MG63 (cell line): ENCODE measurements at places on chromosomes 2 and 18. TPM values are rescaled to one million over a fixed set of nuclear protein-coding genes. Genes with fewer than 3 reads are reported as not detected.

- DNase-seq: no peak
Observed at GRCh38 chr18:68532328-68532885, 182.5 kb downstream of the TMX3 start.

Gene KCNG3
- 0.91 TPM in 1 of 2 replicates, not detected in the other for total RNA-seq

Gene TMEM17
- total RNA-seq: 2.0 and 2.6 TPM in 2 replicates

DNA sequence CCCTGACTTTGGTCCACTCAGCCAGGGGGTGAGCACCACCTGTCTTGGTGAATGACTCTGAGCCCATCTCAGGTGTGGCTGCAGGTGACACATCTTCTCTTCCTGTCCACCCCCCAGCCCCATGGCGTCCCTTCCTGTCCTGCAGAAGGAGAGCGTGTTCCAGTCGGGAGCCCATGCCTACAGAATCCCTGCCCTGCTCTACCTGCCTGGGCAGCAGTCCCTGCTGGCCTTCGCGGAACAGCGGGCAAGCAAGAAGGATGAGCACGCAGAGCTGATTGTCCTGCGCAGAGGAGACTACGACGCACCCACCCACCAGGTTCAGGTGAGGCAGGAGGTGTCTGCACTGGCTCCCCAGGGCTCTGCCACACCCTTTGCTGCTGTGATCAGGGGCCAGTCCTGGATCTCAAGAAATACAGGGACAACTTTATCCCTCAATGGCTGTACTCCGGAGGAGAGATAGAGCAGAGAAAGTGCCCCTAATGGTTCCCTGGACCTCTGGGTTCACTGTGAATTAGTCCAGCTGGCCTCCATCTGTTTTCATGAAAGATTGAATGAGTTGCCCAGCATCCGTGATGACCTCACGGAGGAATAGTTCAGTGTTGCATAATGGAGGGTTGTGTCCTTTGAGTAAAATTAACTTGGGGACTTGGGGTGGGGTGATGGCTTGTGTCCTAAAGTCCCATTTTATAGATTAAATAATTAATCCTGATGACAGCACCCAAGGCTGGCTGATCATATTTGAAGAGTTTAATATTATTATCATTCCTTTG lies at the start of gene NEU2:
NEU2 (plus strand) TSS at position 122 of the 770 bp plus-strand sequence; CDS start at position 122, 0 bp downstream.
- DNase-seq: no peak

- no peak for DNase-seq
Observed at GRCh38 chr18:8893628-8894231, 188.4 kb downstream of the MTCL1 start.

GRCh38 chr2:21268878-21269224 lies 145.1 kb downstream of the TDRD15 start:
- no peak for DNase-seq

Gene SPC25
- total RNA-seq: 28.1 and 32.4 TPM in 2 replicates

Gene ZBTB14
- total RNA-seq: 6.1 and 9.5 TPM in 2 replicates

DNA sequence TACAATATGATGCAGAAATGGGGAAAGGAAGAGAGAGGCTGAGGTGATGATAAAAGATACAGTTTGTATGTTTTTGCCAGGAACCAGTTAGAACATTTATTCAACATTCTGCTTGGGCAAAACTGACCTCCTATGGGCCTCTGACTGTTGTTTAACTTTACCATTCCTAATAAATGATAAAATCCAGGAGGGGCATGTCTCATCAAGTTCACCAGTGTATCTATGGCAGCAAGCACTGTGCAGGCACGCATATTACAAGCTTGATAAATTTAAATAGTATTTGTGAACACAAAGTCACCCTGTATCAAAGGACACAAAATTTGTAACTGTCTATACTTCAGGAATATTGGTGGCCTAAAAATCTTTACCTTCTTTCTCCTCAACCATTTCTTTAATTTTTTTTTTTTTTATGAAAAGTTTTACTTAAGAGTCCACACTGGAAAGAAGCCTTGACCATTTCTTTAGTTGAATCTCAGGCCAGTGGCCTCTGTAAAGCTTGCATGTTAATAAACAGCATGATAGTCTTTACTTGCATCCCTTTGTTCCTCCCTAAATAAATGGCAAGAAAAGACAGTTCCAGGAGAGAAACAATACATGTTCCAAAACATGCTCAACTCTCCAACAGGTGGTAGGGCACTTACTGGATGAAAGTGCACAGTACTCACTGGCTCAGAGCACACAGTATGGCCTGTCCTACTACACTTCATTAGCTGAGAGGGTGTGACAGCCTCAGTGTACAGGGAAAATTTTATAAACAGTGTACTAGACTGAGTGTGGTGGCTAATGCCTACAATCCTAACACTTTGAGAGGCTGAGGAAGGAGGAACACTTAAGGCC lies 52.3 kb downstream of the SOS1 start:
- no peak for DNase-seq

- DNase-seq: no peak
Observed at GRCh38 chr2:145751155-145751554, 1231.2 kb upstream of the ZEB2 start.

- DNase-seq: no peak
Observed at GRCh38 chr2:195477248-195477995, 179.6 kb upstream of the SLC39A10 start.

Gene CHRND
- not detected in 2 replicates for total RNA-seq

Gene ADCYAP1
- total RNA-seq: 2.8 and 5.7 TPM in 2 replicates

Gene FAP
- 0.52 and 1.2 TPM in 2 replicates for total RNA-seq

DNA sequence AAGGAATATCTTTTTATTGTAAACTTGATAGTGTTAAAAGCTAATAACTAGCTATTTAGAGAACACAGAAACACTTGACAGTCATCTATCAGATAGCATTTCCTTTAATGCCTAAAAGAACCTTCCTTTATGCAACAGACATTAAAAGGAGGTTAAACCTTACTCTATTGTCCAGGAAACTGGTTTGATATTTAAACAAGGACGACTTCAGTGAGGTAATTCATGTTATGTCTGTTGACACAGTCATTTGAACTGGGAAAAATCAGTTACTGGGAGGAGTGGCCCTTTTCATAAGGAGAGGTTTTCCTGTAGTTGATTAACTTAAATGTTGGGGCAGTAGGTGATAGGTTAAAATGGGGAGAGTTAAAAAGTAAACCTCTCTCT lies 6.7 kb downstream of the TGIF1 start:
- no peak for DNase-seq

- no peak for DNase-seq
Observed at GRCh38 chr2:232411901-232412629, 5.4 kb downstream of the ALPG start.

Gene CLEC4F
- total RNA-seq: not detected in 2 replicates

DNA sequence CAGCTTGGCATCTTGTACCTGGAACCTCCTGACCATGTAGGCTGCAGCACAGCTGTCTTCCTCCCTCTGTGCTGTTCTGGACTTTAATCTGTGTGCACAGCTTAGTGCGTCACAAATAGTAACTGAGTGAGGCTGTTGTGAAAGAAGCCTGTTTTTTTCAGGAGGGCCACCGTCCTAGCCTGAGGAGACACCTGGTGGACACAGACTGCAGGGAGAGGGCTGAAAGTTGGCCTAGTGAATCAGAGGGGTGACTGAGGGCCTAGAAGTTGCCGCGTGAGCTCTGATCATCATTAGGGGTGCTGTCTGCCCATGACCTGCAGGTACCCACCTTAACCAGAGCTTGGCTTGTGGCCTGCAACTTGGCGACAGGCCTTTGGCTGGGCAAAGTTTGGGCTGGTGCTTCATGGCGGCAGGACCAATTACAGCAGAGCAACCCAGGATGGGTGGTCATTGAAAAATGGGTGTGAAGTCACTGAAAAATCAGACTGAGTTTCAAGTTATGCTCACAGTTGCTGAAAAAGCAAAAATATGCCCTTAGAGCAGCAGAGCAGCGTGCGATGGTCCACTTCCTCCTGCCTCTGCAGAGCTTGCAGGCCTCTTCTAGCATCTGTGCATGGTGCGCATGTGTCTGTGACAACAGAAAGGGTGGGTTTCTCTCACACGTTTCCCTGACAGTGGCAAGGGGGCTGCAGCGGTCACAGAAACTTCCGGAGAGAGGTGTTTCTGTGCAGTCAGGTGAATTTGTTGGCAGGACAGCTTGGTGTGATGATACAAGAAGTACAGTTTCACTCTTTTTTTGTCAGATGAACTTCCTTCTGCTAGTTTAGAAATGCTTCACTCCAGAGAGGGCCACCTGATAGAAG lies 9.6 kb downstream of the GDF7 start:
- no peak for DNase-seq

GRCh38 chr2:120305296-120305695 lies 40.6 kb upstream of the INHBB start:
- DNase-seq: no peak

GRCh38 chr2:67878743-67879142 lies 184.1 kb downstream of the C1D start:
- DNase-seq: peak; percentile 4

Gene NOSTRIN
- total RNA-seq: 0.23 and 0.35 TPM in 2 replicates

GRCh38 chr2:103817746-103818145 lies 1036.2 kb upstream of the POU3F3 start:
- DNase-seq: no peak

Gene REG3A
- not detected in 2 replicates for total RNA-seq

DNA sequence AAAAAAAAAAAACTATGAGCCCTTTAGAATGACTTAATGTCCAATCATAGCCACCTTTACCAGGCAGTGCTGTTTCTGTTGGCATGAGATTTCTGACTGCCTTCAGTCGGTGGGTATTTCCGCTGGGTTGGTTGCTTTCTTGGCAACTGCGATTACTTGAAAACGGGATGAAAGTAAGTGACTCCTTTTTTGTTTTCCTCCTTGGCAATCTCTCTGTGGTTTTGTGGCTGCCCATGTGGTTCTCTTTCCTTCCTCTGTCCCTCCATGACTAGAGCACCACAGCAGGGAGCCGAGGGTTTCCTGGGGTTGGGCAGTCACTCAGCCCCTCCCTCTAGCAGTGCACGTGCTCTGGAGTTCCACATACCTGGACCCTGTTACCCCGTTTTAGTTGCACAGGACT lies 112.1 kb downstream of the KLHL29 start:
- DNase-seq: peak; percentile 93

DNA sequence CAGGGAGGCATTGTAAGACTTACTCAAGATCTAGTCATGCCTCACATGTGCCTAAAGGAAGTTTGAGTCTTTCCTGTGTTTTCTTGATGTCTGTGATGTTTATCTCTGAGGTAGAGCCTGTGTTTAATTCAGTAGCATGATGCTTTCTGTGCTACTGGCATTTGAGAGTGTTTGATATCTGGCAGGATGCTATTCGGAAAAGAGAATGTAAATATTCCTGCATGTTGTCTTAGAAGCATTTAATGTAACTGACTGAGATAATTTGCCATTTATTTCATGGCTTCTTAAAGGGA lies 58.8 kb downstream of the GREB1L start:
- DNase-seq: no peak

Gene RTP5
- not detected in 2 replicates for total RNA-seq

DNA sequence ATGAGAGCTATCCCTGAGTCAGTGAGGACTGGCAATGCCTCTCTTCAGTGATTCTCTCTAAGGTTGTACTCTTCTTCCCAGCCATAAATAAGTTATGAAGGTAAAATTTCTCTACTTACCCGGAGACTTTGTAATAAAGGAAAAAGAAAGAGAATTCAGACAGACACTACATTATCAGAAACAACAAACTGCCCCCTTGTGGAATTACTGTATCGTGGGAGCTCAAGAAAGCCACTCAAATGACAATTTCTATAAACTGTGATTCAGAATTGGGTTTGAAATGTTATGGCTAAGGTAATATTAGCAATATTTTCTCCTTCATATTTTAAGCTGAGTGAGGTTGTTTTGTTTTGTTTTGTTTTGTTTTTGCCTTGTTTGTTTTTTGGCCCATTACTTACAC lies 155.8 kb upstream of the TANK start:
- no peak for DNase-seq

GRCh38 chr2:207725873-207726578 lies 14.6 kb downstream of the CCNYL1 start:
- DNase-seq: no peak

Gene ZAP70
- 6.6 TPM in 1 of 2 replicates, not detected in the other for total RNA-seq

GRCh38 chr18:48707636-48708296 lies 168.9 kb downstream of the CTIF start:
- DNase-seq: no peak

DNA sequence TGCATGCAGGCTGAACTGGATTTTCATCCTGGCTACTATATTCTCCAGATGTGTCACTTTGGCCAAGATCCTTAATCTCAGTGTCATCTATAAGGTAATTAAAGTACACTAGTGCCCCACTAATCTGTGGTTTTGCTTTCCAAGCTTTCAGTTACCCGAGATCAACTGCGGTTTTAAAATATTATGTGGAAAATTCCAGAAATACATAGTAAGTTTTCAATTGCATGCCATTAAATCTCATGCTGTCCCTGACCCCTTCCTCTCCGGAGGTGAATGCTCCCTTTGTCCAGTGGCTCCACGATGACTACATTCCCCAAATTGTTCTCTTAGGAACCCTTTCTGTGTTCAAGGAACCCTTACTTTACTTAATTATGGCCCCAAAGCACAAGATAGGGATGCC lies 5.3 kb upstream of the TYMS start:
- no peak for DNase-seq

DNA sequence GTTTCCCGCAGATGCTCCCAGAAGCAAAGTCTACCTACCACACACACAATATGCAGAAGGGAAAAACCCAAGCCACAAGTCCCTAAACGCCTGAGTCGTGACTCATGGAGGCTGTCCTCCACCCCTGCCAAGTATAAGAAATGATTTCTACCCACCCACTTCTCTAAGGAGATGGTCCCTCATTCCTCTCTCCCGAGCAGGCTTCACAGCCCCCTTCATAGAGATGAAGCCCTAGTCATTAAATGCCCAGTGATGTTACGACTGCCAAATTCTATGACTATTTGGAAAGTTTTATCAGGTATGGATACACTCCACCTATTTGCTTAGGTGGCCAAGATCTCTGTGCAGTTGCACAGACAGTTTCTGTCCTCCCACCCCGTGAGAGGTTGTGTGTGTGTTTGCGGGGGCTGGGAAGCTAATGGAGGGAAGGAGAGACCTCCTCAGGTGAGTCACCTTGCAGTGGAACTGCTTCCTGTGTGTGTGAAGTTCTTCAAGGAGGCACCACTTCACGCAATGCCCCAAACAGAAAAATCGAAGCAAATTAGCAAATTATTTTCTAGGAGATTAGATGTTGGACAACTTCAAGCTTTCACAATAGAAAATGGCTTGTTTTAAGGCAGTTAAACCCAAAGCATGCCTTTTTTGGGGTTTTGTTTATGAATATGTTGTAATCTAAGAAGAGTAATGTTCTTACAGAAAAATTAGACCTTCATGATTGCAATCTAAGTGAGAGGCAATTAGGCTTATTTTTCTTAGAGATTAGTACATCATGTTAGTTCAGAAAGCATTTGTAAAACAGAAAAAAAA lies 175.2 kb downstream of the TGIF1 start:
- peak; percentile 83 for DNase-seq
